ENCODE measurements at places on chromosomes 13 and 19.

- DNase-seq = no peak
Measured at GRCh38 chr13:76389321-76389720, 496.9 kb downstream of the KCTD12 start.

GRCh38 chr19:11504502-11505031, 1.1 kb downstream of the ZNF653 start:
- DNase-seq = no peak

DNA sequence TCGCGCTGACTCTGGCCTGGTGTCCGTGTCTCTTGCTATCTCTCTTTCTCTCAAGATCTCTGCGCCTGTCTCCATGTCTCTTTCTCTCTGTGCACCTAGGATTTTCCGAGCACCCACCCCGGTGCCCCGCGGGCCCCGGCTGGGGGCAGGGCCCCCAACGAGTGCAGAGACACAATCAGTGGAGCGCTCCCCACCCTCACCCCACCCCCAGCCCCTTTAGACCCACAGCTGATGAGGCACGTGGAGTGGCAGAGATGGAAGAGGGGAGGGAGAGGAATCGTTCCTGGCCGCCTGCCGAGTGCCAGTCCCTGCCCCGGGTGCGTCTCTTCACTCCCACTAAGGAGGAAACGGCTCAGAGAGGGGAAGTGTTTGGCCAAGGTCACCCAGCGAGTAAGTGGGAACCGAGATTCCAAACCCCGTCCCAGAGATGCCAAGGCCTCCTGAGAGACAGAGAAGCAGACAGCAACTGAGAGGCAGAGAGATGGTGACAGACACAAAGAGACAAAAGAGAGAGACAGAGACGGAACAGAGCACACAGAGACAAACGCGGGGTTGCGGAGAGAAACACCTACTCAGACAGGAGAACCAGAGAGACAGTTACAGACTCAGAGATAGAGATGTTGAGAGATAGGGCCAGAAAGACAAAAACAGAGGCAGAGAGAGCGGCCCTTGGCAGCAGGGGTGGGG, 626 bp upstream of the BCL3 start:
- peak; percentile 81 for DNase-seq

DNA sequence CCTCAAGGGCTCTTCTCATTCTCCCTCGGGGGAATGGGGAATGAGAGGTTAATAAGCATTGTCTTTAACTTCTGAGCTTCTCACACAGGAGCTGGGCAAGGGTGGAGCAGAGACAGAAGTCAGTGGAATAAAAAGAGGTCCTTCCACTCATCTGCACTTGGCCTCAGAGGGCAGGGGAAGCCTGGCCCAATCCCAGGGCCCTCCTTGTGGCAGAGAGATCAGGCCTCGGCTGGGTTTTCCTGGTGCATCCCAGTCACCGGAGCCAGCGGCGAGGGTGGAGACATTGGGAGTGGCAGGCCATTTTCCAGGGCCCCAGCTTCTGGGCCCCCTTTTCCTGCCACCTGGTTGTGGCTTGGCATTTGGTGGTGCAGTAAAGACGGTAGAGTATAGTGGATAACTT, 10.6 kb downstream of the CALM3 start:
- no peak for DNase-seq

DNA sequence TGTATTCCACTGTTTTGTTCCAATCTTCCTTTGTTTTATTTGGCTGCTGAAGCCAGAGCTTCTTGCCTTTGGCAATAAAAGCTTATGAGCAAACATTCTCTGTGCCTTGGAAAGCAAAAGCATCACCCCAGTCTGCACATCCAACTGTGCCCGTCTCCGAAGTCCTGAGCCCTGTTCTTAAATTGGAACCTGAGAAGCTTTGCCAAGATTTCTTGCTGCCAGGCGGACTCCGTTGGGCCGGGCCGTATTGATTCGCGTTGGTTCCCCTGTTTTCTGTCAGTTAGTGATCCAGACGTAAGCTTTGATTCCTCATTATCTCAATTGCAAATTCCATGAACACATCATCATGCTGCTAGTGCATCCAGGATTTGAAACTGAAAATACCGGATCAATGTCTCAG, 793.0 kb downstream of the OLFM4 start:
- DNase-seq = no peak

DNA sequence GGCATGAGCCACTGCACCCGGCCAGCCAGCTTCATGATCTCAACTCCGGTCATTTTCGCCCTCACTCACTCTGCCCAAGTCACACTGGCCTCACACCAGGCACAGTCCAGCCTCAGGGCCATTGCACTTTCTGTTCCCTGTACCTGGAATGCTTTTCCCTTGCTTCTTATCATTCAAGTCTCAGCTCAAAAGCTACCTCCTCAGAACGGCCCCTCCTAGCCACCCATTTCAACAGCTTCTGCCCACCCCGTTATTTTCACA, 2.5 kb upstream of the TLE2 start:
- no peak for DNase-seq

DNA sequence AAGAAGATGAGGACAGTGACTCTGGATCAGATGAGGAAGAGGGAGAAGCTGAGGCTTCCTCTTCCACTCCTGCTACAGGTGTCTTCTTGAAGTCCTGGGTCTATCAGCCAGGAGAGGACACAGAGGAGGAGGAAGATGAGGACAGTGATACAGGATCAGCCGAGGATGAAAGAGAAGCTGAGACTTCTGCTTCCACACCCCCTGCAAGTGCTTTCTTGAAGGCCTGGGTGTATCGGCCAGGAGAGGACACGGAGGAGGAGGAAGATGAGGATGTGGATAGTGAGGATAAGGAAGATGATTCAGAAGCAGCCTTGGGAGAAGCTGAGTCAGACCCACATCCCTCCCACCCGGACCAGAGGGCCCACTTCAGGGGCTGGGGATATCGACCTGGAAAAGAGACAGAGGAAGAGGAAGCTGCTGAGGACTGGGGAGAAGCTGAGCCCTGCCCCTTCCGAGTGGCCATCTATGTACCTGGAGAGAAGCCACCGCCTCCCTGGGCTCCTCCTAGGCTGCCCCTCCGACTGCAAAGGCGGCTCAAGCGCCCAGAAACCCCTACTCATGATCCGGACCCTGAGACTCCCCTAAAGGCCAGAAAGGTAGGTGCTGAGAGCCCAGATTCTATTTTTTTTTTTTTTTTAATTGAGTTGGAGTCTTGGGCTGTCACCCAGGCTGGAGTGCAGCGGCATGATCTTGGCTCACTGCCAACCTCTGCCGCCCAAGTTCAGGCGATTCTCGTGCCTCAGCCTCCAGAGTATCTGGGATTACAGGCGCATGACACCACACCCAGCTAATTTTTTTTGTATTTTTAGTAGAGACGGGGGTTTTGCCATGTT, 2.3 kb downstream of the PPP1R15A start:
- peak; percentile 44 for DNase-seq

DNA sequence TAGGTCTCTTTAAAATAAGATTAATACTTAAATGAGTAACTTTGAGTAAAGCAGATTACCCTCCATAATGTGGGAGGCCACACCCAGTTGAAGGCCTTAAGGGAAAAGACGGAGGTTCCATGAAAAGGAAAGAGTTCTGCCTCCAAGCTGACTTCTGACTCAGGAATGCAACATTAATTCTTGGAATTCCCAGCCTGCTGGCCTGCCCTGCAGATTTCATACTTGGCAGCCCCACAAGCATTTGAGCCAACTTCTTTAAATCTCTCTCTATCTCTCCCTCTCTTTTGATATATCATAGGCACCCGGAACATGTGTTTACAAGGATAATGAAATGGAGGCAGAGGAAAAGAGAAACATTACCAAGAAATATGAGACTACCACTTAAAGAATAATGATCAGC, 902.3 kb upstream of the MIR17HG start:
- DNase-seq = peak; percentile 35

- no peak for DNase-seq
Measured at GRCh38 chr19:5392486-5392885, 51.9 kb upstream of the PTPRS start.

DNA sequence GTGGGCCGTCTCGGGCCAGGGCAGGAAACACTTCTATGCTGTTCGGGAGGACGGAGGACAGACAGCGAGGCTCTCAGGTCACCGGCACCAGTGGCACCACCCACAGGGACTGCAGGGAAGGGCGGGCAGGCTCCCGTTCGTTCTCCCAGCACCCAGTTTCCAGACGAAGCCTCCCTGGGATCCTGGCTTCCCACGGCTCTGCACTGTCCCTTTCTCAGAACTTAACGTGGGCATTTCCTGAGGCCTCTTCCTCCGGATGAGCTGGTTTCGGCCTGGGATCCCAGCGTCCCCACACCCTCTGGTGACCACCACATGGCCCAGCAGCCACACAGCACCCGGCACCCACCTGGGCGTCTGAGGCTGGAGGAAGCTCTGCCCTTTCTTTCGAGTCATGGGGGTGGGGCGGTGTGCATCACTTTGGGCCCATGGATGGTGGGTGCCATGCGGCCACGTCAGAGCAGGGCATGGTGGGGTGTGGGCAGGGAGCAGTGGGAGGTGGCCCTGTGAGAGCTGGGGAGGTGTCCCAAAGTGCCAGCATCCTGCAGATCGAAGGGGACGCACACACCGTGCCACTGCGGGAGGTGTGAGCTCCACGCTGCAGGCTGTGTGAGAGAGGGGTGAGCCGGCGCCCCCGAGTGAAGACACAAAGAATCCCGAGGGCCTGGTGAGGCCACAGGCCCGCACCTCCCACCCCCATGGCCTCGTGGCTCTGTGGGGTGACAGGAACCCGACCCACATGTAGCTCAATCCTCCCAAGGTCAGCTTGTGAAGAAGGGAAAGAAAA, 38.7 kb upstream of the GRTP1 start:
- no peak for DNase-seq

GRCh38 chr19:4063369-4064148, 3.1 kb downstream of the ZBTB7A start:
- no peak for DNase-seq

- peak; percentile 65 for DNase-seq
Measured at GRCh38 chr13:36548129-36548528, 115.8 kb downstream of the CCNA1 start.

GRCh38 chr13:100815476-100816046, 141.0 kb upstream of the TMTC4 start:
- DNase-seq = no peak

DNA sequence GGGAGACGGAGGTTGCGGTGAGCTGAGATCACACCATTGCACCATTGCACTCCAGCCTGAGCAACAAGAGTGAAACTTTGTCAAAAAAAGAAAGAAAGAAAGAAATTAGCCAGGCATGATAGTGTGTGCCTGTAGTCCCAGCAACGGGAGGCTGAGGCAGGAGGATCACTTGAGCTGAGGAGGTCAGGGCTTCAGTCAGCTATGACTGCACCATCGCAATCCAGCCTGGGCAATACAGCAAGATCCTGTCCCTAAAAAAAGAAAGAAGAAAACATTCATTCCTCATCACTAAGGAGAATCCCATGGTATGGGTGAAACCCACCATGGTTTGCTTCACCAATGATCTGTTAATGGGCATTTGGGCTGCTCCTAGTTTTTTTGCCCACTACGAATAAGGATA, 13.0 kb upstream of the AP1M2 start:
- no peak for DNase-seq

GRCh38 chr13:94880463-94880862, 168.1 kb upstream of the SOX21 start:
- DNase-seq = no peak

- DNase-seq = peak; percentile 96
Measured at GRCh38 chr19:17135001-17135853, 59.6 kb downstream of the MYO9B start.

GRCh38 chr19:55473225-55474012, 3.0 kb upstream of the ZNF628 start:
- no peak for DNase-seq

GRCh38 chr13:75454497-75454896, 27.5 kb downstream of the TBC1D4 start:
- DNase-seq = no peak

DNA sequence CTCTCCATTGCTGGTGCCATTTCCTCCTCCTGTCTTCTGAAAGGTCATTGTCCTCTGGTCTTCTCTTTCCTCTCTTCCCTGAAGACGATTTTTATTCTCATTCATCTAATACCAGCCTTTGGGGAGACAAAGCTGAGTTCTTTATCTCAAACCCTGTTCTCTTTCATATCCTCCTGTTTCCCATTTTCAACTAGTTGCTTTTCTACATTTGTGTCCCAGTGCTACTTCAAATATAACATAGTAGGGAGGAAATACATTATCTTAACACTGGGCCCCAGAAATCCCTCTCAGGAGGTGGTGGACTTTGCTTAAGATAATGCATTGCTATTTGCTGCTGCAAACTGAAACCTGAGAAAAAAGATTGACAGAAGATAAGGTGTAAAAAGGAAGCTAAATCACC, 159.1 kb downstream of the HS6ST3 start:
- no peak for DNase-seq

- DNase-seq = no peak
Measured at GRCh38 chr13:95485045-95485517, 67.4 kb upstream of the CLDN10 start.

GRCh38 chr13:33665626-33666175, 152.2 kb upstream of the RFC3 start:
- DNase-seq = no peak
